ENCODE measurements at places on chromosomes 5 and 9. TPM values are rescaled to one million over a fixed set of nuclear protein-coding genes. Genes with fewer than 3 reads are reported as not detected.

CLTA gene
- total RNA-seq: 328 TPM

PCDH12 gene
- not detected for total RNA-seq

IFNK gene
- total RNA-seq: not detected

GADD45G gene
- total RNA-seq: 0.51 TPM

DBN1 gene
- total RNA-seq: 68.6 TPM

NOTCH1 gene
- 12.3 TPM for total RNA-seq

CCNI2 gene
- total RNA-seq: not detected

KIF24 gene
- 3.4 TPM for total RNA-seq

CD274 gene
- total RNA-seq: 1.4 TPM

KIF27 gene
- total RNA-seq: 0.95 TPM

FAM221B gene
- total RNA-seq: not detected

PCDHB15 gene
- not detected for total RNA-seq

ARSI gene
- total RNA-seq: 26.6 TPM

KLHL9 gene
- 17.2 TPM for total RNA-seq

PDLIM7 gene
- 83.9 TPM for total RNA-seq

GRAMD2B gene
- 1.1 TPM for total RNA-seq

EFNA5 gene
- total RNA-seq: 19.2 TPM

PIP5KL1 gene
- total RNA-seq: 2.0 TPM

CDC20B gene
- total RNA-seq: 0.09 TPM

ZNF883 gene
- 0.84 TPM for total RNA-seq

TMEM215 gene
- total RNA-seq: not detected

BAAT gene
- total RNA-seq: 0.23 TPM

FAM169A gene
- total RNA-seq: 6.0 TPM

TDRD7 gene
- 10.8 TPM for total RNA-seq
